ENCODE measurements at places on chromosomes 13 and 19.

GRCh38 chr13:26048741-26049140 lies 3.1 kb downstream of the SHISA2 start:
- DNase-seq, result no peak

DNA sequence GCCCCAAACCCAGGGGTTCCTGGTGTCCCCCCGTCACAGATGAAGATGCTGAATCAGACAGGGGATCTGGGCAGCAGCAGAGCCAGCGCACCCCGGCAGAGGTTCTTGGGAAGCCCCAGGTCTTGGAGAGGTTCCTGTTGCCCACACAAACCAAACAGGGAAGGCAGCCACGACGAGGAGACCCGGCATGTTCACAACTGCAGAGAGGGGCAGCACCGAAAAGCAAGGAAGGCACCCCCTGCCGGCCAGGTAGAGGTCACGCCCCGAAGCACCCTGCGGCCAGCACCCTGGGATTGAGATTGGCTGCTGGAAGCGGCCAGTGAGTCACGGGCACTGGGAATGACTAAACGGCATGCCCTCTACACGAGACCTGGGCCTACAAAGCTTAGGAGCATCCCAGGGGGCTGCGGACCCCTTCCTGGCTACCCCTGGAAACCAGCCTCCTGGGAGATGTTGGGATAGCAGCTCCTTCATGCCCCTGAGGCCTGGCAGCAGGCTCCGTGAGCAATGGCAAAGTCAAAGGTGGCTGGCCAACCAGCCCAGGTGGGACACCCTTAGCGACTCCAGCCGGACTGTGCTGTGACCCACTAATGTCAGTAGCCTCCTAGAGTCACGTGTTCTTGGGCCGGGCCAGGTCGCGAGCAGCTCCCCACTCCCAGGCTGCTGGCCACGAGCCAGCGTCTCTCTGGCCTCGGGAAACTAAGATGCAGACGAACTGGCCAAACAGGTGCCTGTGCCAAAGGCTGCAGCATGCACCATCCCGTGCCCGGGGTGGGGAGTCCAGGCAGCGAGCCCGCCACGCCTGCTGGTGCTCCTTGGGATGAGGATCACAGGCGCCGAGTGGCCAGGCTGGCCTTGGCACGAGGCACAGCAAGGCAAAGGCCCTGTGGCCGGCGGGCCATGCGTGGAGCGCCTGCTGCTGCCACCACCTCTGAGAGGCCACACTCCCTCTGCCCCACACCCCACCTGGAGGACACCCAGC lies 43.2 kb downstream of the MLLT1 start:
- DNase-seq, result no peak

DNA sequence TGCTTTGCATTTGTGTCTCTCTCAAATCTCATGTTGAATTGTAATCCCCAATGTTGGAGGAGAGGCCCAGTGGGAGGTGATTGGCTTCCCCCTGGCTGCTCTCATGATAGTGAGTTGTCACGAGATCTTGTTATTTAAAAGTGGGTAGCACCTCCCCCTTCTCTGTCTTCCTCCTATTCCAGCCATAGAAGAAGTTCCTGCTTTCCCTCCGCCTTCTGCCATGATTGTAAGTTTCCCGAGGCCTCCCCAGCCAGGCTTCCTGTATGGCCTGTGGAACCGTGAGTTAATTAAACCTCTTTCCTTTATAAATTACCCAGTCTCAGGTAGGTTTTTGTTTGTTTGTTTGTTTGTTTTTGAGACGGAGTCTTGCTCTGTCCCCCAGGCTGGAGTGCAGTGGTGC lies 3.8 kb downstream of the LILRA4 start:
- no peak for DNase-seq

DNA sequence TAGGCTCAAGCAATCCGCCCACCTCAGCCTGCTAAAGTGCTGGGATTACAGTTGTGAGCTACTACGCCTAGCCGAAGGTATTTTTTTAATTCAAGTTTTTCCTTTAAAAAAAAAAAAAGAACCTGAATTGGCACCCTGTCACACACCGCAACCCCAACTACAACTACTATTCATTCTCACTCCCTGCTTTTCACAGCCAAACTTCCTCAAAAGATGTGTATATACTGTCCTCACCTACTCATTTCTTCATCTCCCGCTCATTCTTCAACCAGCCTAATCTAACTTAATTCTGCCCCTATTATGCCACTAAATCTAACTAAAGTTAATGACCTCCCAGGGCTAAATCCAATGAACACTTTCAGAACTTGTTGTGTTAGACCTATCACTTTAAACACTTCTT lies 12.7 kb upstream of the WBP4 start:
- DNase-seq, result no peak

DNA sequence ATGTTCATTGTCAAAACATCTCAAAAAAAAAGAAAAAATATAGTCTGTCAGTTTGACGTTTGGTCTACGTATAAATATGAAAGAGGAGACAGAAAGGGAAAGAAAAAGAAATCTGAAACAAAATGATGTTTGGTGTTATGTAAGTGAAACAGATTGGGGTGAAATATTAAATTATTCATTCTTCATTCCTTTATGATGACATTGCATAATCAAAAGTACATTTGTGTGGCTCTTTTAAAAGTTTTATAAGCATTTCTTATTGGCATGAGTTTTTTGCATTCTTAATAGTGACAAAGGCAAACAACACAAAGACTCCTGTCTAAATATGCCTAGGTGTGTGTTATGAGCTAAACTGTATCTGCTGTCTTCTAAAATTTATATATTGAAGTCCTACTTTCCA lies 232.6 kb downstream of the EFNB2 start:
- no peak for DNase-seq

- no peak for DNase-seq
These were observed 339.0 kb downstream of the DCT start for GRCh38 chr13:94140511-94140910.

DNA sequence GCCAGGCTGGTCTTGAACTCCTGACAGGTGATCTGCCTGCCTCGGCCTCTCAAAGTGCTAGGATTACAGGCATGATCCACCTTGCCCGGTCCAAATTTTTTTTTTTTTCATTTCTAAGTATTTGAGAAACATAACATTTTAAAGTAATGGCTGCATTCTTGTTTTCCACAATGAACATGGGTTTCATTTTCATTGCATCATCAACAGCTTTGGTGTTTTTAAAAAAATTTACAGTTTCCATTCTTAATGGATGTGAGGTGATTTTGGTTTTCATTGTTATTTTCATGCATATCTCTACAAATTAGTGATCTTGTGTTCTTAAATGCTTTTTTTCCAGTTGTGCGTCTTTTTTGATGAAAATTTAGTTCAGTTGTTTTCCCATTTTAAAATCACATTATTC lies 27.5 kb downstream of the ZNF429 start:
- no peak for DNase-seq

Measured in urinary bladder (tissue), 4 donors.